ENCODE measurements at places on chromosomes 6 and 20. TPM values are rescaled to one million over a fixed set of nuclear protein-coding genes. Genes with fewer than 3 reads are reported as not detected.

The TRDN gene
- total RNA-seq, result not detected

The FOXQ1 gene
- not detected for total RNA-seq

The SMPDL3A gene
- 0.27 TPM for total RNA-seq

The PRRT1 gene
- 5.1 TPM for total RNA-seq

The PTPRK gene
- 3.9 TPM for total RNA-seq

The MYH7B gene
- 0.68 TPM for total RNA-seq

The TAF8 gene
- 51.5 TPM for total RNA-seq

The MEA1 gene
- total RNA-seq, result 35.0 TPM

The POU5F1 gene
- not detected for total RNA-seq

The MRAP2 gene
- total RNA-seq, result not detected

The NNAT gene
- total RNA-seq, result not detected

The ADGRF5 gene
- not detected for total RNA-seq

The CCN5 gene
- total RNA-seq, result not detected

The QRSL1 gene
- total RNA-seq, result 13.6 TPM

The CLPSL1 gene
- not detected for total RNA-seq

The VGLL2 gene
- total RNA-seq, result not detected

The CPXM1 gene
- total RNA-seq, result 1.8 TPM

The MOG gene
- not detected for total RNA-seq

The PGC gene
- not detected for total RNA-seq

The MAP7 gene
- total RNA-seq, result 0.32 TPM

The METTL24 gene
- not detected for total RNA-seq

The TRIM10 gene
- not detected for total RNA-seq

The FANCE gene
- total RNA-seq, result 3.1 TPM

The HLA-DRA gene
- total RNA-seq, result 107 TPM

The OGFR gene
- 81.8 TPM for total RNA-seq

The VPS16 gene
- total RNA-seq, result 59.2 TPM

The MYBL2 gene
- 69.7 TPM for total RNA-seq

The MEI4 gene
- not detected for total RNA-seq
